ENCODE measurements at places on chromosomes 5 and 9.

DNA sequence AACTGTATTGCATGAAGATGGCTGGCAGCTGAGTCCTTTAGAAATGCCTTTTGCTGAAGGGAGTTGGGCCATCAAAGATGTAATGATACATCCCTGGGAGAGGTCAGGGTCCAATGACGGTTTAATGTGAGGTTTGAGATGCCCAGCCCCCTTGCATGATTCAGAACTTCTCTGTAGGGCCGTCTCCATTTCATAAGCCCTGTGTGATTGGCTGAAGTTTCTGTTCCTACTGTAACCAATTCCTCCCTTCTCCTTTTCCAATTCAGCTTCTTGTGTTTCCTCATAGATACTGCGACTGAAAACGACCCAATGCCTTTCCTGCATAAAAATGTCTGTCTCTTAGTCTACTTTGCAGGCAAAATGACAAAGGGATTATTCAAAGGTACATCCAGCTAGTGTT, 47.9 kb upstream of the ST8SIA4 start:
- no peak for DNase-seq

GRCh38 chr5:172931001-172931536, 28.2 kb upstream of the RPL26L1 start:
- peak; percentile 56 for DNase-seq

- no peak for DNase-seq
Observed at GRCh38 chr5:4245511-4245910, 649.9 kb downstream of the IRX1 start.

GRCh38 chr9:136052472-136052880, 42.6 kb downstream of the NACC2 start:
- peak; percentile 51 for DNase-seq

- no peak for DNase-seq
Observed at GRCh38 chr5:143019614-143020515, 249.7 kb downstream of the ARHGAP26 start.

DNA sequence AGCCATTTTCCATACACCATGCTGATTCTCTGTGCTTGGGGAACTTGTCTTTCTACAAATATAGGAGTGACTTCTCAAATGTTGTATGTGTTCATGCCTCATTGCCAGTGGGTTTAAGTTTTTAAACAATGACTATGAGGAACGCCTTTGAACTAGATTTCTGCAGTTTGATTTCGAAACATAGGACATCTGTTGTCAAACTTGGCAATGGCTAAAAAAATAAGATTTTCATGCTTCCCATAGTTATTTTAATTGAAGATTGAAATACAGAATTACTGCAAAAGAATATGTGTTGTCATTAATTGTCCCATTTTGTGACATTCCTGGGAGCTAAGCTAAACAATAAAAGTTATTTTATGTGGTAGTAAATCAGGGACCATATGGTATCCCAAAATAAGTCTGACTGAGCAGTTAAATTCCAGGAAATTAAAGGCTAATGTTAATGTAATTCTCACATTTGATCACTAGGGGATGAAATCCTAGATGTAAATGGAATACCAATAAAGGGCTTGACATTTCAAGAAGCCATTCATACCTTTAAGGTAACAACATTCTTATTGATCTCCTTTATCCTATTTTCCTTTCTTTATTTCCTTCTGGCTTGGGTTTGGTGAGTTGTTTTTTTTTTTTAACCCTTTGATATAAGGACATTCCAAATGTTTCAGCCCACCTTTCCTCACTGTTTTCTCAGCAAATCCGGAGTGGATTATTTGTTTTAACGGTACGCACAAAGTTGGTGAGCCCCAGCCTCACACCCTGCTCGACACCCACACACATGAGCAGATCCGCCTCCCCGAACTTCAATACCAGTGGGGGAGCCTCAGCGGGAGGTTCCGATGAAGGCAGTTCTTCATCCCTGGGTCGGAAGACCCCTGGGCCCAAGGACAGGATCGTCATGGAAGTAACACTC, 116.7 kb downstream of the GOLPH3 start:
- peak; percentile 53 for DNase-seq

GRCh38 chr5:154745349-154745748, 9.8 kb upstream of the LARP1 start:
- DNase-seq, result no peak

DNA sequence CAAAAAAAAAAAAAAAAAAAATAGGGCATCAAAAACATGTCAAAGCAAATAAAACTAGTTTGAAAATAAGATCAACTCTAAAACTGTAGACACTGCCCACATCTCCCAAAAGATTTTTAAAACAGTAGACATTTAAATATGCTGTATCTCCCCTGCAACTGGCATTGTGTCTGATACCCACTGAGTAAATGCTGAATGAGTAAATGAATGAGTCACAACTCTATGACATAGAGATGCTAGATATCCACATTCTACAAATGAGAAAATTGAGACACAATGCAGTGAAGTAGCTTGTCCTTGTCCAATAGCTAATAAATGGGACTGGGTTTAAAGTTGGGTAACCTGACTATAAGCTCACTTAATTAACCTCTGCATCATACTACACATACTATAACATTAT, 14.1 kb upstream of the MAP1B start:
- peak; percentile 6 for DNase-seq

DNA sequence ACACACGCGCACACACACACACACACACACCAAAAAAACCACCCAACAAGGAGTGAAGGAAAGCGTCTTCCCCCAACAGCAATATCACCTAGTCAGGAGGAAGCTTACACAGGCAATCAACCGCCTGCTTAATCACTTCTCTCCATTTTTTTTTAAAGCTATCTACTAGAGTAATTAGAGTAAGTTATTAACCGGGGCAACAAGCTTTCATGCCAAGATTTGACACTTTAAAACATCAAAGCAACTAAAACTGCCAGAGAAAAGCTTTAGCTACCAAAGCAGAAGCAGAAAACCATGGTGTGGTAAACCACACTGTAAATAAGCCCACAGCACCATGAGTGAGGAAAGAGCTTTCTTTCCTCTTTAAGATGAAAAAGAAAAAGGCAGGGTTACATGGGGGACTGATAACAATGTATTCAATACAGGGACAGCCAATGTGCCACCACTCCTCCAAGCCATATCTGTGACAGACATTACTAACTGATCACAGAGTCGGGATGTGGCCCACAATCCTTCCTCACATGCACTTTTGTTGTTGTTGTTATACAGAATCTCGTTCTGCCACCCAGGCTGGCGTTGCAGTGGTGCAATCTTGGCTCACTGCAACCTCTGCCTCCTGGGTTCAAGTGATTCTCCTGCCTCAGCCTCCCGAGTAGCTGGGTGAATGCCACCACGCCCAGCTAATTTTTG, 282.1 kb downstream of the CRB2 start:
- DNase-seq, result no peak

DNA sequence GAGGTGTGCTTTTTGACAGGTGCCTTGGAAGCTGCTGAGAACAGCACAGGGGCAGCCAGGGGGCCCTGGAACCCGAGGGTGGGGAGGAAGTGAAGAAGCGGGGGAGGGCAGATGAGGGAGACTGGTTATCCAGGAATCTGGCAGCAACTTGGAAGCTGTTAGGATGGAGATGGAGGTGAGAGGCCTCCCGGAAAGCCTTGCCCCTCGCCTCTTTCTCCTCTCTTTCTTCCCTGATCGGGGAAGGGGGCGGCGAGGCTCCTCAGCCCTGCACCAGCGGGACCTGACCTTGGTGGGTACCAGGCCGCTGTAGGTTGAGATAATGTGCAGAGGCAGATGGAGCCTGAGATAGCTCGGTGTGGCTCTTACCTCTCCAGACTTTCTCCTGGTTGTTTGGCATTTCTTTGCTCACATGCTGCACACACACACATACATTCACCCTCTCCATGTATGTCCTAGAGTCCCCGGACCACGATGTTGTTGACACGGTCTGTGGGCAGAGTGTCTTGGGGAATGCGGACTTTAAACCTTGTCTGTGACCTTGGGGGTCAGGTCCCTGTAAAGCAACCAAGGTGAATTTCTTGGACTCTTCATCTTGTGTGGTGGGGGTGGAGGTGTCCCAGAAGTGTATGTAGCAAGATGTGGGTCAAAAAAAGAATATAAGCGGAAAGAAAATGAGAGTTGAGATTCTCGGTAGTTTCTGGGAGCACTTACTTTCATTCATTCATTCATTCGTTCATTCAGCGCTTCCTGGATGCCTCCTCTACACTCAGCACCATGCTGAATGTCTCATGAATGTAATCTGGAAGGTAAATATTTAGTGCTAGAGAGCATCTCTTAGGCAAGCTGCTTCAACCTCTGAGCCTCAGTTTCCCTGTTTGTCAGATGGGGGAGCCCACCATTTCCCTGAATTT, 1.6 kb downstream of the WWC1 start:
- peak; percentile 27 for DNase-seq

GRCh38 chr5:18811661-18812060, 1176.3 kb downstream of the CDH18 start:
- DNase-seq, result no peak

DNA sequence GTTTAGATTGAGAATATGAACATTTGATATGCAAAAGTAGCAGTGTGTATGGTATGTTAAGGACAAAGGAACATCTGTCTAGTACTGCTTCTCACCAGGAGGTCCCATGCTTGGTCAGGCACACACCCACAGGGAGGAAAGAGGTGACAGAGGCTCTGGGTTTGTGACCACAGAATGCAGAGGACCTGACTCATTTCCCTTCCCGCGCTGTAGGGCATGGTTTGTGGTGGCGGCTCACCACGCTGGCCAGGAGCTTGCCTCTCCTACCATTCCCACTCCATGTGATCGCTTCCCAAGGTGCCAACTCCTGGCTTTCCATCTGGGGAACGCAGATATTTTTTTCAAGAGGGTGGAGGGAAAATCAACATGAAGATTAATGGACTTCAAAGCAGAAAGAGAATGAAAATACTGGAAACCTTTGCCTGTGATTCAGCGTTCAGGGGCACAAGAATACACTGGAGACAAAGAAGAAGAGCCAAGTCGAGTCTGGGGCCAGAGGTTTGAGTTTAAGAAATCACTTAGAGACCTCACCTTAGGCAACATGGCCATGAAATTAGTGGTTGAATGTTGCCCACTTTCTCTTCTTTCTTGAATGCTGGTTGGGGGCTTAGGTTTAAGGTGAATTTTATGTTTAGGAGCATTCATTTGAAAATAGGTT, 477.8 kb downstream of the CCDC171 start:
- DNase-seq, result peak; percentile 92

GRCh38 chr5:89270901-89271300, 387.9 kb upstream of the MEF2C start:
- DNase-seq, result no peak

GRCh38 chr9:132498531-132499210, 83.7 kb upstream of the BARHL1 start:
- no peak for DNase-seq

DNA sequence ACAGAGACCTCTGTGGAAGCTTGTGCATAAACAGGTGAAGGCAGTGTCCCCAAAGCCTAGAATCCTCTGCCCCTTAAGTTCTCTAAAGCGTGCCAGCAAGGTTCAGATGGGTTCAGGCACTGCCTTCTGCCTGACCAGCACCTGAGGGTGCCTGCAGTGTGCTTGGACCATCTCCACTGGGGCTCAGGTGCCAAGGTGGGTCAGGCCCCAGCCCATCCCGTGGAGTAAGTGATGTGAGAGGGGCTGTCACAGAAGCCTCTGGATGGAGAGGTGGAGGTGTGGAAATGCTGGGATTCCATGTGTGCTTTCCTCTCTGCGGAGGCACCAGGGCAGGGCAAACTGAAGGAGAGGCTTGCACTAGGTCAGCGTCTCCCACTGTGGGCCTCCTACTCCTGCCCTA, 118.5 kb downstream of the DAB2IP start:
- DNase-seq, result no peak

- no peak for DNase-seq
Observed at GRCh38 chr5:88693071-88693932, 189.7 kb downstream of the MEF2C start.
